ENCODE measurements at places on chromosomes 16 and 17. TPM values are rescaled to one million over a fixed set of nuclear protein-coding genes. Genes with fewer than 3 reads are reported as not detected.

LITAFD gene
- total RNA-seq, result not detected

CFAP52 gene
- total RNA-seq, result not detected

CA4 gene
- not detected for total RNA-seq

KRTAP4-9 gene
- total RNA-seq, result not detected

CBLN1 gene
- not detected for total RNA-seq

PYDC1 gene
- not detected for total RNA-seq

TBC1D3G gene
- total RNA-seq, result not detected

SP6 gene
- 0.65 TPM for total RNA-seq

CEMP1 gene
- total RNA-seq, result not detected

GNAO1 gene
- total RNA-seq, result not detected

KIFC3 gene
- 43.5 TPM for total RNA-seq

CACNG3 gene
- not detected for total RNA-seq

CCDC200 gene
- total RNA-seq, result not detected

CACNA1G gene
- not detected for total RNA-seq

HBA2 gene
- total RNA-seq, result not detected

TSNAXIP1 gene
- 0.32 TPM for total RNA-seq

SLC16A6 gene
- 0.91 TPM for total RNA-seq

PERCC1 gene
- total RNA-seq, result not detected

MPP2 gene
- 1.7 TPM for total RNA-seq
